Stimulated activated naive CD4-positive, alpha-beta T cell treated with Interleukin-2 at 50 U/mL for 16 hours (primary cell): ENCODE measurements at places on chromosomes 11 and 22.

GRCh38 chr22:45994491-45995404 is 17.8 kb upstream of the WNT7B start:
- DNase-seq = peak; percentile 67

- DNase-seq = no peak
Observed at GRCh38 chr22:39152024-39152510, 413 bp downstream of the CBX7 start.

DNA sequence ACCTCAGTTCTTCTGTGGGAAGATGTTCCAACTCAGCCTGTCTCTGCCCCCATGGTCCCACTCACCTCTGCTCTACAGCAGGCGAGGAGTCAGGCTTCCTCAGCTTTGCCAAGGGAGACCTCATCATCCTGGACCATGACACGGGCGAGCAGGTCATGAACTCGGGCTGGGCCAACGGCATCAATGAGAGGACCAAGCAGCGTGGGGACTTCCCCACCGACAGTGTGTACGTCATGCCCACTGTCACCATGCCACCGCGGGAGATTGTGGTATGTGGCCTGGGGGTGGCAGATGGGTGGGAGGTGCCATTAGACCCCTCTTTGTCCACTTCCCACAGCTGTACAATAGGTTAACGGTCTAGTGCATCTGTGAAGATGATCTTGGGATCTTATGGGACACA is 73.3 kb downstream of the MYO7A start:
- DNase-seq = no peak

DNA sequence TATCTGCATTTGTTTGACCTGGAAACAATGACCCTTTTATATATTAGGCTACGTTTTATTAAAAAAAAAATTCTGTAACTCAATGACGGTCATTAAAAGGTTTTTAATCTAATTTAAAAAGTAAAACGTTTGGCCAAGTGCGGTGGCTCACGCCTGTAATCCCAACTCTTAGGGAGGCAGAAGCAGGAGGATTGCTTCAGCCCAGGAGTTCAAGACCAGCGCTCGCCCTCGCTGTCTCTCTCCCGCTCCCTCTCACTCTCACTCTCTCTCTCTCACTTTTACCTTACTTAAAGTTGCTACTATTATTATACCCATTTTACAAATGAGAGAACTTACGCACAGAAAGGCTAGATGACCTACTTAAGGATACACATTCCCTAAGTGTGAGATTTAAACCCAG is 814 bp upstream of the NARS2 start:
- DNase-seq = no peak

- DNase-seq = no peak
Observed at GRCh38 chr11:125069796-125070195, 6.7 kb downstream of the SLC37A2 start.

GRCh38 chr11:73113426-73113825 is 28.7 kb downstream of the FCHSD2 start:
- no peak for DNase-seq

DNA sequence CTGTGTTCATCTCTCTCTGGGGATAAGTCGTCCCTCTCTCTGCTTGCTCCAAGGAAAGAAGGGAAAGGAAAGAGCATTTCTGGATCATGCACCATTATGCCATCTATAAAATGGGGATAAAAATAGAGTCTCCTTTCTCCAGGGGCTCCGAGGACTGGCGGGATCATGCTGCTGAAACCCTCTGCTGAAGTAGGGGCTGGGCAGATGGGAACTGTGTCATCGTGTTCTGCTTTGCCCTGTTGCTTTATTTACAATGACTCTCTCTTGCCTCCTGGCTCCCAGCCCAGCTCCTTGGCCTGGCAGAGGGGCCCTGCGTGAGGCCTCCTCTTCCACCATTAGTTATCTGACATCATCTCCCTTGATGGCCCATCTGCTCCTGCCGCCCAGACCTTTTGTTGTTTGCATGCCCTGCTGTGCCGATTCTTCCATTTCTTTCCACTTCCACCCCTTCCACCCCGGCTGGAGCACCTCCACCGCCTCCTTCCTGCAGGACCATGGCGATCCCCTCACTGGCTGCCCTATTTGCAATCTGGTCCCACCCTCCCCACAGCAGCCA is 200.9 kb downstream of the MYO18B start:
- no peak for DNase-seq

DNA sequence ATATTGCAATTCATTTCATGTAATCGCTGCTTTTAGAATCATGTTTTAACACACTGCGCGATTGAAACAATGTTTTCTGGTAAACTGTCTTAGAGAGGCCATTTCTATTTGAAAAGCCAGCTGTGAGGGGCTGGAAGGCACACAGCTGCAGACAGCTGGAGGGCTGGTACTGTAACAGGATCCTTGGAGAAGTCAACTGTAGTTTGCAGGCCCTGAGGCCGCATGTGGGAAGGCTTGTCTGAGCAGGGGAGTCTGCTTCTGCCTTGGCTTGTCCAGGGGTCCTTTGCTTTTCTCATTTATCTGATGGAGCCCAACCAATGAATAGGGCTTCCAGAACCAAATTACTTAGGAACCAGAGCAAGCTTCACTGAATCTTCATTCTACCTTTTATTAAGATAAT is 313.5 kb downstream of the BLID start:
- DNase-seq = no peak

DNA sequence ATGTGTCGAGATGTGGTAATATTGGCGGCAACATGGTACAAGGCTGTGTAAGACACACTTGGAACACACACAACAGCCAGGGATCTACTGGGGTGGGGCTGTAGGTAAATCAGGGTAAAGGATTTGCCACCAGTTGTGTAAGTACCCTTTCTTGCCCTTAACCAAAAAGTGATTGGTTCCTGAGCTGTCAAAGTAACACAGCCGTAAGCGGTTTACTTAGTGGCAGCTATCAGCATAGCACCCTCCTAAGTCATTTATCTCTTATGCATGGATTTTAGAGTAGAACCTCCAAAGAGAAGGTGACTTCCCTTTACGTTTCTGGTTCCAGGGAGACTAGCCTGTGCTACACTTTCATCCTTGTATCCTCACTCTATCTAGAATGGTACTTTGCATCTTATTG is 57.2 kb downstream of the SPECC1L start:
- DNase-seq = no peak

DNA sequence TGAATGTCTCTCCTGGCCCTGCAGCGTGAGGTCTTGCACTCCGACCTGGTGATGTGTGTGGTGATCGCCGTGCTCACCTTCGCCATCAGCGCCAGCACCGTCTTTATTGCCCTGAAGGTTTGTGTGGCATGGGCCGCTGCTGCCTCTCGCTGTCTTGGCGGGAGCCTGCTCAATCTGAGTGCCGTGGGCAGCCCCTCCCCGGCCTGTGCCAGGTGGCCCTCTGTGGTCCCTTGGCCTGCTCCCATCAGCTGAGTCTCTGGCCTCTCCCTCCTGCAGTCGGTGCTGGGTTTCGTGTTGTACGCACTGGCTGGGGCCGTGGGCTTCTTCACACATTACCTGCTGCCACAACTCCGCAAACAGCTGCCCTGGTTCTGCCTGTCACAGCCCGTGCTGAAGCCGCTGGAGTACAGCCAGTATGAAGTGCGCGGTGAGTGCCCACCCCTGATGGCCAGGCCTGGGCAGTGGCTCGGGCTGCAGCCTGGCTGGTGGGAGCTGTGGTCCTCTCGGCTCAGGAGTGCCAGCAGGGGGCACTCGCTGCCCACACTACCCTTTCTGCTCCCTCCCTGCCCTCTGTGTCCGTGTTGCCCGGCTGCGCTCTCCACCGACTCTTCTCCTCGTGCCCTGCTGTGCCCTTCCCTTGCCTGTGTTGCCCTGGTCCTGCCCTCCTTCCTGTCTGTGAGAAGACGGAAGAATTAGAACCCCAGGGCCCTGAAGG is 10.2 kb downstream of the PCNX3 start:
- peak; percentile 16 for DNase-seq

DNA sequence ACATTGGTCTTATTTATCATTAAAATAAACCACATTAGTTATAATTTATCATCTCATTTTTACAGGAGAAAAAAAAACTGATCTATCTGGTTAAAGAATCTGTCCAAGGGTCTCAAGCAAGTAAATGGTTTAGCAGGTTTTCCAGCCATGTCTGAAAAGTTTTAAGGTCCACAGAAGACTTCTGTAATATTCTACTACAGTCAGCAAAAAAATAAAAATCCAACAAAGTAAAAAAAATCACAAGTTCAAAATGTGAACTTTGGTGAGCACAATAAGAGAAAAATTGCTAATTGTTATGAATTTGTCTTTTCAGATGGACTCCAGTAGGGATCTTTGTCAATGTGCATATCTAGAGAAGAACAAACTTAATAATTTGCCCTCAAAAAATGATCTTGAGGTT is 1.3 kb downstream of the OR52E4 start:
- no peak for DNase-seq

DNA sequence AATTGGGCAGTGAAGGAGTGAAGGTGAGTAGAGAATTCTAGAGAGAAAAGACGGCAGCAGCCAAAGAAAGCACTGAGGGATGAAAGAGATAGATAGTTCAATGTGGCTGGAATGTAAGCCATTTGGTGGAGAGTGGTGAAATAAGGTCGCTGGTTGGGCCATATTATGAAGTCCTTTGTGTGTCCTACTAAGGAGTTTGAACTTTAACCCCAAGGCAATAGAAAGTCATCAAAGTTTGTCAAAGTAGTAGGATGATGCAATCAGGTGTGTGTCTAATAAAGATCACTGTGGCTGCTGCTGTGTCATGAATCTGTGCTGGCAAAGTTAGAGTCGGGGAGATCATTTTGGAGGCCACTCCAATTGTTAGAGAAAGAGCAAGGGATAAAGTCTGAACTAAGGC is 18.7 kb downstream of the RNF121 start:
- no peak for DNase-seq

- no peak for DNase-seq
Observed at GRCh38 chr22:31055635-31056159, 25.4 kb upstream of the SMTN start.

DNA sequence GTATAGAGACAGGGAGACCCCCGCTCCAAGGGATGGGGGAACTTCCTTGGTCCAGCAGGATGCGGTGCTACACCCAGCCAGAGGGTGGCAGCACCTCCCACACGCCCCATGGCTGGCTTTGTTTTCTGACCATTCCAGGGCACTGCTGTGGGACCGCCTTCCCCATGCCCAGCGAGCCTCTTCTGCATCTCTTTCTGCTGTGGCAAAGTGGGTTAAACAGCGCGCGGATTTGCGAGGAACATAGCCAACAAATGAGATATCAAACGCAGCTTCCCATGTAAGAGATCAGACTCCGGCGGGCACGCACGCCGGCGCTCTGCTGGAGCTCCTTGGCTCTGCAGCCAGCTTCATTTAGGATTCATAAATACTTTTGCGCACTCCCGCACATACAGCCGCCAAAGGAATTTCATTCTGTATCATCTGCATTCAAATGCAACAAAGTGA is 485.8 kb upstream of the CADM1 start:
- DNase-seq = no peak

- no peak for DNase-seq
Observed at GRCh38 chr11:122149202-122149601, 33.2 kb upstream of the BLID start.

GRCh38 chr11:43035086-43035485 is 276.7 kb upstream of the API5 start:
- DNase-seq = no peak

- DNase-seq = no peak
Observed at GRCh38 chr11:14789879-14790484, 102.0 kb downstream of the CYP2R1 start.

GRCh38 chr11:61546663-61547062 is 34.2 kb downstream of the SYT7 start:
- DNase-seq = no peak

GRCh38 chr11:60880643-60881282 is 13.4 kb downstream of the ZP1 start:
- no peak for DNase-seq

GRCh38 chr11:27234961-27235360 is 128.1 kb downstream of the CCDC34 start:
- no peak for DNase-seq

DNA sequence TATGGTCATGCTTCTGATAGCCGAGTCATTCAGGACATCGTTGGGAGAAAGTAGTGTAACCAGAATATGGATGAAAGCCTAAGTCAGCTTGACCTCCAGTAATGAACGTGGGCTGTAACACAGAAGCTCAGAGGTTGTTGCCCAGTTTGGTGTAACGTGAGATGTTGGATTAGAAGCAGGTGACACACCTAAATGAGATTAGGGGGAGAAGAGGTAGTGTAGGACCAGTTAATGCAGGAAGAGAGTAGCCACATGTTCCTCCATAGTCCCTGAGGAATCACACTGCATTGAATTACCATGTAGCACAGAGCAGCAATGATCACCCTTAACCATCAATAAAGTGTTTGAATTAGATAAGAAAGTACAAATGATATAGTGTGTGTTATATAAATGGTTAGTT is 20.4 kb downstream of the FBXO7 start:
- no peak for DNase-seq

- no peak for DNase-seq
Observed at GRCh38 chr11:27864611-27865010, 164.4 kb upstream of the BDNF start.

GRCh38 chr11:113419454-113420003 is 31.9 kb downstream of the ANKK1 start:
- no peak for DNase-seq

DNA sequence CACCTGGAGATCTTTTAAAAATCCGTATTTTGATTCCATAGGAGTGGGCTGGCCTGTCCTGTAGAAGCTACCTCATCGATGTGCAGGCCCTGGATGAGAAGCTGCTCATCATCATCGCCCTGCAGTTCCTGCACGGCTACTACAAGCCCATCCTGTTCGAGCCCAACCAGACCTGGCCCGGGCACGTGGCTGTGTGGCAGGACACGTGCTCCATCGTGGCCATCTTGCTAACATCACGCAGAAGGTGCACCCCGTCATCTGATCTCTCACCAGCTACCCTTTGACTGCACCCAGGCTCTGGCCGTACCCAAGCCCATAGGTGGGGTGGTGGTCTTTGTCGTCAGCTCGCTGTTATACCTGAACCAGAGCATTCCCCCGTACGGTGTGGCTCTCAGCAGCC is 14.2 kb upstream of the SLC5A4 start:
- DNase-seq = no peak

DNA sequence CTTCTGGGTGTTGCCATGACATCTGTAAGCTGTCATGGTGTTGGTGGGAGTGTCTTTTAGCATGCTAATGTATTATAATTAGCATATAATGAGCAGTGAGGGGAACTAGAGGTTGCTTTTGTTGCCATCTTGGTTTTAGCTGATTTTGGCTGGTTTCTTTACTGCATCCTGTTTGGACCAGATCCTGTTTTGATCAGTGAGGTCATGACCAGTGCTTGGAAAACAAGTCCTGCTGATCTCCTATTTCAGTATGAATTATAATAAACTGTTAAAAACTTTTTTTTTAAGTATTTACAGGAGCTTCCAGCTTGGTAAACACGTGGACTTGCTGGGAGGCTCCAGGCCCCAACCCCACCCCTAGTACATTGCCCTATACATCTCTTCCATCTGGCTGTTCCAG is 30.5 kb upstream of the P4HA3 start:
- no peak for DNase-seq

GRCh38 chr11:45593992-45594391 is 71.4 kb downstream of the CHST1 start:
- DNase-seq = no peak

GRCh38 chr11:36775130-36775529 is 177.1 kb upstream of the RAG2 start:
- DNase-seq = no peak
